ENCODE measurements at places on chromosomes 16 and 17.

- DNase-seq: no peak
Observed at GRCh38 chr17:14372905-14373613, 72.2 kb downstream of the HS3ST3B1 start.

DNA sequence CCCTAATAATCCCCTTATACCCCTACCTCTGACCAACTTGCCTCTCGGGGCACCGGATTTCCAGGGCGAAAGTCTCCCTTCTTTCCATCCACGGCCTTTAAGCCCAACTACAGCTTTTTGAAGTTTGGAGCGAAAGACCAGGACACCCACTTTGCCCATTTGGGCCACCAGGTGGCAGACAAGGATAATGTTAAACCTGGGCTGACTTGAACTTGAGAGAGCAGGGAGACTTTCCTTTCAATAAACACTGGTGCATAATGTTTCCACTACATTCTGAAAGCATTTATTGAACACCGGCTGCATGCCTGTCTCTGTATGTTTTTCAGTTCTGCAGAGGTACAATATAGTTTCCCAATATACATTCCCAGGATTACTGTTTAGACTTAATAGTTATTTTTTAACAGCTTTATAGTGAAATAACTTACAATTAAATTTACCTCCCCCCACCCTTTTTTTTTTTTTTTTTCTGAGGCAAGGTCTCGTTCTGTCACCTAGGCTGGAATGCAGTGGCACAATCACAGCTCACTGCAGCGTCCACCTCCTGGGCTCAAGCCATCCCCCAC lies 6.9 kb upstream of the CES3 start:
- DNase-seq: peak; percentile 73

DNA sequence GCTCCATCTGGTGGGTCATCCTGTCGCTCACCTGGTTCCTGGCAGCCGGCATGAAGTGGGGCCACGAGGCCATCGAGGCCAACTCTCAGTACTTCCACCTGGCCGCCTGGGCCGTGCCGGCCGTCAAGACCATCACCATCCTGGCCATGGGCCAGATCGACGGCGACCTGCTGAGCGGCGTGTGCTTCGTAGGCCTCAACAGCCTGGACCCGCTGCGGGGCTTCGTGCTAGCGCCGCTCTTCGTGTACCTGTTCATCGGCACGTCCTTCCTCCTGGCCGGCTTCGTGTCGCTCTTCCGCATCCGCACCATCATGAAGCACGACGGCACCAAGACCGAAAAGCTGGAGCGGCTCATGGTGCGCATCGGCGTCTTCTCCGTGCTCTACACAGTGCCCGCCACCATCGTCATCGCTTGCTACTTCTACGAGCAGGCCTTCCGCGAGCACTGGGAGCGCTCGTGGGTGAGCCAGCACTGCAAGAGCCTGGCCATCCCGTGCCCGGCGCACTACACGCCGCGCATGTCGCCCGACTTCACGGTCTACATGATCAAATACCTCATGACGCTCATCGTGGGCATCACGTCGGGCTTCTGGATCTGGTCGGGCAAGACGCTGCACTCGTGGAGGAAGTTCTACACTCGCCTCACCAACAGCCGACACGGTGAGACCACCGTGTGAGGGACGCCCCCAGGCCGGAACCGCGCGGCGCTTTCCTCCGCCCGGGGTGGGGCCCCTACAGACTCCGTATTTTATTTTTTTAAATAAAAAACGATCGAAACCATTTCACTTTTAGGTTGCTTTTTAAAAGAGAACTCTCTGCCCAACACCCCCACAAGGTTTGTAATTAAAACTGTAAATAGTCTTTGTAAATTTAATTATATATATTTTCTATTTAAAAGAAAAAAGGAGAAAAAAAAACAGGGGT lies 1.7 kb downstream of the FZD2 start:
- DNase-seq: no peak

DNA sequence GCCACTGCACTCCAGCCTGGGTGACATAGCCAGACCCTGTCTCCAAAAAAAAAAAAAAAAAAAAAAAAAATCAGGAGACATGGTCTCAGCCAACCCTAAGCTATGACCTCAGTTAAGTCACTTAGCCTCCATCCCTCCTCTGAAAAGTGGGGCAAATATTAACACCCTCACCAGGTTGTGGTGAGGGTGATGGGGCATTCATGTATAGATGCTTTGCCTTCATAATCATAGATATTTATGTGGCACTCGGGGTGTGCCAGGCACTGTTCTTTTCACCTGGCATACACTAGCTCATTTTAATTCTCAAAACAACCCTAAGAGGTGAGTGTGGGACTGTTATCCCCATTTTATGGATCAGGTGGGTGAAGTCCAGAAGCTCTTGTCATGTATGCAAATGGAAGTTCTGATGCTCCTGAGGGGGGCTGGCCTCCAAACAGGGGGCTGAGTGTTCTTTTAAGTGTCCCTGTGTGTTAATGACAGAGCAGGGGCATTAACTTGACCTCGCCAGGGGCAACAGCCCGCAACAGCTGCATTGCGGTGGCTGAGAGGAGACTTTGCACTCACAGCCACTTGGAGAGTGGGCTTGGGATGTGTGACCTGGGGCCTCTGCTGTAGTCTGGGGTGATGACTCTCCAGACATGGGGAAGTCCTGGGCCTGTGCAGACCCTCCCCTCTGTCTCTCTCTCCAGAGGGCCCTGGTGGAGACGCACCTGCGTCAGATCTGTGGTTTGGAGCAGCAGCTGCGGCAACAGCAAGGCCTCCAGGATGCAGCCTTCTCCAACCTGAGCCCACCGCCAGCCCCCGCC lies 4.1 kb downstream of the TBKBP1 start:
- no peak for DNase-seq

GRCh38 chr17:68705714-68706076 lies 104.5 kb upstream of the FAM20A start:
- DNase-seq: no peak

Data from activated T-cell treated with anti-CD3 and anti-CD28 coated beads for 4 hours (primary cell).